ENCODE measurements at places on chromosomes 6 and 20.

GRCh38 chr6:10555625-10556309, 34.6 kb downstream of the GCNT2 start:
- DNase-seq: peak; percentile 50

DNA sequence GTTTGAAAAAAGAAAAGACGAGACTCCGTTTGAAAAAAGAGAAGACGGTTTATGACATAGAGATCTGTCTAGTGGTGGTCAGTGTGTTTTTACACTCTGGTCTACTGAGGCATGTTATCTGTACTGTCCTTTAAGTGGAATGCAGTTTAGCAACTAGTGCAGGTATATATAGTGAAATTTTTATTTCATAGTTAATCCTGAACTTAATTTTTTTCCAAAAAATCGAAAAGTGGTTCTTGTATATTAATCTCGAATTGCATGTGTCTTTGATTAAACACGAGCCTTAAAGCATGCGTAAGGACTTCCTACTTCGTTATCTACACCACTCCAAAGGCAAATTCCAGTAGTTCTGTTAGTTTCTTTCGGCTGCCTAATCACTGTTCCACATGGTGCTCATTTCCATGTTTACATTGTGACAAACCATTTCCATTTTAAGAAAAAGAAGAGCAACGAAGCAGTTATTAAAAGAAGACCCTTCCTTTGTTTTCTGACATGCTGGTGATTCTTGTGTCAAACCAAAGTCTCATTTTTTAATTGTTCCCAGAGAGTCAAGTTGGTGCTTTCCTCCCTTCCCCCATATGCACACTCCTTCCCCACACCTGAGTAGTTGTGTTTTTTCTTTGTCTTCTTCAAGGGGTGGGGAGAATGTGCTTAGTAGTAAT, 2.3 kb downstream of the SNX9 start:
- DNase-seq: no peak

DNA sequence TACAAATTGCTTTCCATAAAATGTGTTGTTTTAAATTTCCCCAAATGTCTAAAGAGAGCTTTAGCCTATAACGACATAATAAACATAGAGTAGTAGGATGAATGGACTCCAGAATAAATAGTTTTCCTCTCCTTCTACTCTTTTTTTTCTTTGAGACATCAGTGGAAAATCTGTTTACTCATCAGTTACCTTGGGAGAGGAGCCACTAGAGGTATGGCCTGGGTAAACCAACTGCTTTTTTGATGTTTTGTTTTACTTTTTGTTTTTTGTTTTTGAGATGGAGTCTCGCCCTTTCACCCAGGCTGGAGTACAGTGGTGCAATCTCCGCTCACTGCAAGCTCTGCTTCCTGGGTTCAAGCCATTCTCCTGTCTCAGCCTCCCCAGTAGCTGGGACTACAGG, 8.3 kb upstream of the TGM3 start:
- no peak for DNase-seq

- no peak for DNase-seq
Measured at GRCh38 chr6:36649701-36650484, 28.6 kb upstream of the CDKN1A start.

DNA sequence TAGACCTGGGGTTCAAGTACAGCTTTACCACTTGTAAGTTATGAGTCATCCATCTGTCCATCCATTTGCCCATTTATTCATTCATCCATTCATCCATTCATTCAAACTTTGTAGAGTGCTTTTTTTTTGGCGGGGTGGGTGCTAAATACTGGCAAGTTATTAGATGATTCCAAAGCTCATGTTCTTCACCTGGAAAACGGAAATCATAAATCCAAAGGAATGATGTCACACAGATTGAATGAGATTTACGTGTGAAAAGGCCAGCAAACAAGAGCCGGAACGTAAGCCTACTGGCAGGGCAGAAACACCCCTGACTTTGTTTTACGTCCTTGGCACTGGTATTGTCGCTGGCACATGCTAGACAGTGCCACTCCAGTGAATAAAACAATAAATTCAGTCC, 480.9 kb upstream of the CHD6 start:
- no peak for DNase-seq

- DNase-seq: peak; percentile 62
Measured at GRCh38 chr6:113719064-113719463, 138.1 kb upstream of the MARCKS start.

DNA sequence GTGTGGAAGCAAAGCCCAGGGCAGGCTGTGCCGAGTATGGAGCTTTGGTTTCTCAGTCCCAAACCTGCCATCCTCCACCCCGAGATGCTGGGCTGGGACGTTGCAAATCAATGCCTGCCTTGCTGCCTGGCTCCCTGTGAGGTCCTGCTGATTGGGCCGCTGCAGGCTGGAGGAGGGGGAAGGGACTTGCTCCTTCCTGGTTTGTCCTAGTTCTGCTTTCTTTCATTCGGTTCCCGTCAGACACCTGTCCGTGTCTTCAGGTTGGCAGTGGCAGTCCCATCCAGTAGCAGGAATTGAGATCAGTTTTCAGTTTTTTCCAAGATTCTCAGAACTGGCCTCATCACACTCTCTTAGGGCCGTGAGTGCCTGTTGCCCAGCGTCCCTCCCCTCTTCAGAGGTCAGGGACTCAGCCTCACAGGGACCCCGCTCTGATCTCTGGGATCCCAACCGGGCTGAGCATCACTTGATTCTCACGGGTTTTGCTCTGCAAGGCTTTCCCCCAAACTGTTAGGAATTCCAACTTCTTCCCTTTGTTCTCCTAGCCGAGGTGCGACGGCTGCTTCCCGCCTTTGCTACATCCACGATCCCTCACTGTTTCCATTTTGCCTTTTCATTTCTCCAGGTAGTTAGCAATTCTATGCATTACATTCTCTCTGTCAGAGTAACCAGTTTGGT, 24.2 kb upstream of the TAGAP start:
- no peak for DNase-seq

DNA sequence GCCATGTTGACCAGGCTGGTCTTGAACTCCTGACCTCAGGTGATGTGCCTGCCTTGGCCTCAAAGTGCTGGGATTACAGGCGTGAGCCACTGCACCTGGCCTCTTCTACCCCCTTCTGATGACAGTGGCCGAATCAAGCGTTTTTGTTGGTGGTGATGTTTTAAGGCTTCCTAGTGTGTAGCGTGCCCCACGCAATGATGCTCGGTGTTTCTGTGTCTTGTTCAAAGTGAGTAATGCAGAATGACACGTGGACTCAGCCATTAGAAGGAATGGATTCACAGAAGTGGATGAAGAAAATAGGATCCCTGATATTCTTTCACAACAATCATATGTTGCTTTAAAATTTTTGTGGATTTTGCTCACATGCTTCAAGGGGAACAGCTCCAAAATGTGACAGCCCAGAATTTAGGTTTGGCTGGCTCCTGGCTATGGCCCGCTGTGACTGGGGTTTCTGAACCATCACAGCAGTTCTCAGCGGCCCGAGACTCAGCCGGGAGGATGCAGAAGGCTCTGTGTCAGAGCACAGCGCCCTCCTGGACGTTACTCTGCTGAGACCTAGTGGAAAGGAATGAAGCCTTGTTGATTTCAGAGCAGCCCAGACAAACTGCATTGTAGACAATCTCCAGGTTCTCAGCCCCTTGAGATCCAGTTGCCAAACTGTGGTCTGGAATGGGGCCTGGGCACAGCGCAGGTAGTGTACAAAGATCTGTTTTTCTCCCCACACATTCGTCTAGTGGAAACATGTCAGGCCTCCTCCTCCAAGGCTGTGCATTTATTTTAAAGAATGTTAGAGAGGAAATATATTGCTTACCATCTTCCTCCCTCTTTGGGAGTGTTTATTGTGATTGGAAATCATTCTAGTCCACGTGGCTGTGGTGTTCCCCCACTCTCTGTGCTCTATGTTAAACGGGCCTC, 57.6 kb upstream of the TIAM2 start:
- no peak for DNase-seq

- DNase-seq: peak; percentile 35
Measured at GRCh38 chr6:169620171-169621130, 81.4 kb downstream of the WDR27 start.

- no peak for DNase-seq
Measured at GRCh38 chr6:39942903-39943580, 8.8 kb upstream of the MOCS1 start.

- DNase-seq: peak; percentile 55
Measured at GRCh38 chr20:49245921-49246740, 26.9 kb downstream of the DDX27 start.

GRCh38 chr6:150981095-150981494, 115.6 kb downstream of the MTHFD1L start:
- no peak for DNase-seq

GRCh38 chr6:100599088-100599770, 134.5 kb upstream of the SIM1 start:
- DNase-seq: no peak
